ENCODE measurements at places on chromosomes 6 and 20. TPM values are rescaled to one million over a fixed set of nuclear protein-coding genes. Genes with fewer than 3 reads are reported as not detected.

Gene HMGN3
- 60.0 TPM for total RNA-seq

Gene NCOA3
- 104 TPM for total RNA-seq

Gene ABHD16B
- not detected for total RNA-seq

Gene SEL1L2
- total RNA-seq, result not detected

Gene PHACTR1
- 0.11 TPM for total RNA-seq

Gene BNIP5
- not detected for total RNA-seq

Gene CLDN20
- total RNA-seq, result not detected

Gene BFSP1
- 3.7 TPM for total RNA-seq

Gene SLC32A1
- total RNA-seq, result not detected

Gene KCNS1
- 0.05 TPM for total RNA-seq

Gene YWHAB
- total RNA-seq, result 289 TPM

Gene PAK1IP1
- 16.1 TPM for total RNA-seq

Gene CNBD2
- 4.0 TPM for total RNA-seq

Gene RNF144B
- 2.1 TPM for total RNA-seq

Gene SPATS1
- total RNA-seq, result not detected

Gene GABRR2
- total RNA-seq, result 1.2 TPM

Gene BMP7
- total RNA-seq, result not detected

Gene CYP39A1
- total RNA-seq, result not detected

Gene DCDC2
- total RNA-seq, result not detected

Gene GPRC6A
- not detected for total RNA-seq

Gene ZHX3
- 9.0 TPM for total RNA-seq

Gene GMNN
- 66.6 TPM for total RNA-seq

Gene SPATA2
- total RNA-seq, result 7.7 TPM

Gene NFATC2
- 63.6 TPM for total RNA-seq

Gene ME1
- not detected for total RNA-seq

Gene MUC21
- total RNA-seq, result not detected

Gene FRK
- 0.14 TPM for total RNA-seq

Gene ZNF334
- total RNA-seq, result 1.3 TPM

Gene HSP90AB1
- total RNA-seq, result 889 TPM

Gene ATP9A
- total RNA-seq, result 0.59 TPM

Gene IRF4
- total RNA-seq, result 177 TPM

Gene SLC22A7
- not detected for total RNA-seq

Gene HSPA1L
- 2.6 TPM for total RNA-seq

Gene CALHM6
- 20.7 TPM for total RNA-seq

Gene HLA-DOB
- total RNA-seq, result 6.9 TPM

Gene BCL2L1
- total RNA-seq, result 73.4 TPM

Gene DDX43
- total RNA-seq, result 1.3 TPM

Gene MAP7
- 0.75 TPM for total RNA-seq

Data from T-helper 2 cell treated with Interferon-gamma antibody and Interleukin-4, amounts not matched to agents 100 ng/mL and 5 ng/mL, for 36 hours (primary cell).